ENCODE measurements at places on chromosomes 2 and 18.

DNA sequence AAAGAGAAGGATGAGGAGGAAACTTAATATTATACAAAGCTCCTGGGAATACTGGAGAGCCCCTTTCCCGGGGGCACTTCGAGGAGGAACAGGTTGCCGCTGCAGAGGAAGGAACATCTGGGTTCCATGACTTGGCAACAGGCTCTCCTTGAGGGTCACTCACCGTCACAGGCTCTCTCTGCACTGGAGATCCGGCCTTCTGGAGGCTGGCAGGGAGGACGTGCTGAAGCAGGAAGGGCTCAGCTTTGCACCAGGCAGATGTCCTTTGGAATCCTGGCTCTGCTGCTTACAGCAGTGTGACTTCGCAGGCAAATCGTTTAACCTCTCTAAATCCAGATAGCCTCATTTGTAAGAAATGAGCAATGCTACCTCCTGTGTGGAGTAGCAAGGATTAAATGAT, 2.9 kb upstream of the DPYSL5 start:
- no peak for DNase-seq

DNA sequence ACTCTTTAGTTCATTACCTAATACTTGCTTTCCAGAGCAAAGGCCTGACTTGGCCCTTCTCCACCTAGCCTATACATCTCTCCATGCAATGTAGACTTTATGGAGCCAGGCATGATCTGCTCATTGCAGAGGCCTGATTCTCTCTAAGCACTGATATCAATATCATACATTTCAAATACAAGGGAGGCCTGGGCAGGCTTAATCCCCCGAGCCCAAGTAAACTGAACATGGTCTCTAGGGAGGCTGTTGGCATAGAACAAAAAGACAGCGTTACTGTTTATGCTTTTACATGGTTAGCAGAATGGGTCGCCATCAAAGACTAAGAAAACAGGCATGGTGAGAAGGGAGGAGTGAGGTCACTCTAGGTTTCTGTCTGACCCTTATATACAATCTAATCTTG, 695.1 kb downstream of the ZEB2 start:
- DNase-seq: no peak

DNA sequence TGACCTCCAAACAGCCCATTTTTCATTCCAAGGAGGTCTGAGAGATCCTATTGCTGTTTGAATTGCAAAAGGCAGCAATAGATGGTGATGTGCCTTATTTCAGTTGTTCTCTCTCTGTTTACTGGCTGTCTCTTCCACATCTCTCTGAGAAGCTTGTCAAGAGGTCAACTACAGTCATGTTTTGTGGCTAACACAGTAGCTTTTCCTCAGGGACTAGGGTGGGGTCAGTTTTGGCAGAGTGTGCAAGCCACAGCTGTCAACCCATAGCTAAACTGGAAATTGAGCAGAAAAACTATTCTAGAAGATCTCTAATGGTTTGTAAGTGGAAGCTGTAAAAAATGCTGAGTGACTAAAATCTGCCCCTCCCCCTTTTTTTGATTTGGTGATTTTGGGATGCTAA, 67.1 kb downstream of the DIS3L2 start:
- DNase-seq: no peak

DNA sequence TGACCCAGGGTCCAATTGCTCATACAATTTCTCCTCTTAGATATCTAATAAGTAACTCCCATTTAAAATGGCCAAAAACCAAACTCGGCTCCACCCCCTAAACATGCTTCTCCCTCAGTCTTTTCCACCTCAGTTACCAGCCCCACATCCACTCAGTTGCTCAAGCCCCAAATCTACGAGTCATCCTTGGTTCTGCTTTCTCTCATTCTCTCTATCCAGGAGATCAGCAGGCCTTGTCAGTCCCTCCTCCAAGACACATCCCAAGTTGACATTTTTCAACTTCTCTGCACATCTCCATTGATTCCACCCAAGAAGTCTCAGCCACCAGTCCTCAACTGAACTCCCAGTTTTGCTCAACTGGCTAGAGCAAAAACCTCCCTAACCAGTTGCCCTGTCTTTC, 40.5 kb upstream of the RTN4 start:
- DNase-seq: no peak

DNA sequence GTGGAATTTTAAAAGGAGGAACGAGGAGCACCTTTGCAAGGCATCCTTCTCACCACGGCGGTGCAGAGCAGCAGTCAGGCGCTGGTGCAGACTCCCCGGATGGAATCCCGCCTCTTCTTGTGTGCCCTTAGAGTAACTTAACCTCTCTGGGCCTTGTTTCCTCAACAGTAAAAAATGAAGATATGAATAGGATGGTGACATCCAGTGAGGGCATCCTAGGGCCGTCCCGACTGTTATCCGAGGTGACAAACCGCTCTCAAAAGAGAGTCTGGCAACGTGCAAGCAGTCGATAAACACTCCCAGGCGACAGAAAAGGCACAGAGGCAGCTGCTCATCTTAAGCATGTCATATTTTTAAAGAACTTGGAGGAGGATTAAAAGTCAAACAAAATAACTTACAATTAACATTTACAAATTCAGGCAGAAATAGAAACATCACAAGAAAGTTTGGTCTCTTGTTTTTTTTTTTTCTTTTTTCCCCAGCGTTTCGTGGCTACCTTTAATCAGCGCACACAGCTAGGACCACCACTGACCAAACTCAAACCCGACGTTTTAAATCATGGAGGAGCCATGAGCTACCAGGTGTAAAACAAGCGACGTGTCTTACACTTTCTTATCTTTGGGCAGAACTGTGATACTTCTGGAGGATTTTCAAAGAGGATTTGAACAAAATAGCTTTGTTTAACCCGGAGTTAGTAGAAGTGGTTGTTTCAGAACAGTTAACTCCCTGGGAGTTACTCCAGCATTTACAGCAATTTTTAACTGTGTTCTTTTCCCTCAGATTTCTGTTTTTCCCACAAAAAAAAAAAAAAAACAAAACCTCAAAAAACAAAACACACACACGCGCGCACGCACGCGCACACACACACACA, 2.1 kb downstream of the MBP start:
- no peak for DNase-seq
